ENCODE measurements at places on chromosomes 13 and 19. TPM values are rescaled to one million over a fixed set of nuclear protein-coding genes. Genes with fewer than 3 reads are reported as not detected.

- no peak for DNase-seq
Observed at GRCh38 chr19:925087-925525, 729 bp upstream of the ARID3A start.

DNA sequence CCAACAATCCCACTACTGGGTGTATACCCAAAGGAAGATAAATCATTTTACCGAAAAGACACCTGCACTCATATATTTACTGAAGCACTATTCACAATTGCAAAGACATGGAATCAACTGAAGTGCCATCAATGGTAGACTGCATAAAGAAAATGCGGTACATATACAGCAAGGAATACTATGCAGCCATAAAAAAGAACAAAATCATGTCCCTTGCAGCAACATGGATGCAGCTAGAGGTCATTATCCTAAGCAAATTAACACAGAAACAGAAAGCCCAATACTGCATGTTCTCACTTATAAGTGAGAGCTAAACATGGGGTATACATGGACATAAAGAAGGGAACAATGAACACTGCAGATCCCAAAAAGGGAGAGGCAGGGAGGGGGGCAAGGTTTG lies 2.7 kb upstream of the ZNF507 start:
- no peak for DNase-seq

DNA sequence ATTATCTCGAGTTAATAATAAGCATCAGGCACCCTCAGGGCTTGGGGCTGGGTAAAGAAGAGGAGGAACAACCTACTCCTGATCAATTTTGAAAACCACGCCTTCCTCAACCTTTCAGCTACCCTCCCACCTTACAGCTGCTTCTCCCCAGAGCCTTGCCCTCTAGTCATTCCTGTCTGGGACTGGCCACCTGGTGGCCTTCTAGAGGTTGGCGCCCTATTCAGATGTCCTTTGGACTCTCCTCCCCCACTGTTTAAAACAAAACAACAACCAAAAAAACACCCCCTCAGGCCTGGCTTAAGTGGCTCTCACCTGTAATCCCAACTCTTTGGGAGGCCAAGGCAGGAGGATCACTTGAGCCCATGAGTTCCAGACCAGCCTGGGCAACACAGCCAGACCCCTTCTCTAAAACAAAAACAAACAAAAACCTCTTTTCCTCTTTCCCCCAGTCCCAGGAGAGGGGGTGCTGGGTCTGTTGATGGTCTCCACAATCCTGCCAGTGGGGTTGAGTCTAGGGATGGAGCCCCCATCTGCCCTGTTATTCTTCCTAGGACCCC lies 62.3 kb downstream of the CCDC70 start:
- DNase-seq: no peak

DNA sequence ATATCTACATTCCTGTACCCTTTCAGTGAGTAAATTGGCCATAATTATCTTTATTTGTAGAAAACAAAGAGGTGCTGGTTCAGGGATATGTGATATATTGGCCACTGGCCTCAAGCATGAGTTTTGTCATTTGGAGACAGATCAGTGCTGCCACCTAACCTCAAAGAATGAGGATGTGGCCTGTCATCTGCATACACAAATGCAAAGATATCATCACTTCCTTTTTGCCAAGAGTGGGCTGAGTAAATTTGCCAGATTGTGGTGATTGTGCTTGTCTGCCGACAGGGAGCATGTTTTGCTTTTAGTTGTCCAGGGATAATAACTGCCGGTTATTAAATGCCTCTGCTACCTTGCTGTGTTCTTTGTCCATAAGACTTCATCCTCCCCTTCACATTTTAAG lies 44.2 kb downstream of the WASF3 start:
- no peak for DNase-seq

DNA sequence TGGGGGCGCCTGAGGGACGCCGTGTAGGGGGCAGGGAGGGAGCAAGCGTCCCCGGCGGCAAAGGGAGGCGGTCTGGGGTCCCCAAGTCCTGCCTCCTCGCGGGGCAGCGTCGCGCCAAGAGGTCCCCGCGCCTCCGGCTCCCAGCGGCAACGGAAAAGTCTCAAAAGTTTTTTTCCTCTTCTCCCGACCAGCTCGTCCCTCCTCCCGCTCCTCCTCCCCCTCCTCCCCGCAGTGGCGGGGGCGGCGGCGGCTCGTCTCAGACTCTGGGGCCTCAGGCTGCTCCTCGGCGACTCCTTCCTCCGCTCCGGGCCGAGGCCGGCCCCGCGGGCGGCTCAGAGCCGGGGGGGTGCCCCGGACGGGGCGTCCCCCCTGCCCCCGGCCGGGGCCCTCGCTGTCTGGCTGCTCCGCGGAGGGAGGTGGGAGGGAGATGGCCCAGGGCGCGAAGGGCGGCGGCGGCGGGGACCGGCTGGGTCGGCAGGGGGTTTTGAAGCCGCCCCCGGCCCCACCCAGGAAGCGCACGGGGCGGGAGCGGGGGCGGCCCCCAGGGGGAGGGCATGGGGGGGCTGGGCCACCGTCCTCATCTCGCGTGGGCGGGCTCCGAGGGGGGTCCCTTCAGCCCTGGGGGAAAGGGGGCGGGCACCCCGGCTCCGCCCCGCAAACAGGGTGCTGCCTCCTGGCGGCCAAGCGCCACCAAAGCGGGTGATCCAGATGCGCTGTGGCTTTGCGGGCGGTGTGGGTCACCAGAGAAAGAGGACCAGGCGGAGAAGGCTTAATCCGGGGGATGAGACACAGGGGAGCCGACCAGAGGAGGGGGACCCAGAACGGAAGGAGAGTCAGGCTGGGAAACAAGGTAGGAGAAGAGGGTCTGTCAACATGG lies at the start of gene TGFB1:
TSS of gene TGFB1 (minus strand) at position 457 of the 877 bp plus-strand sequence. CDS start 878 bp downstream, outside the sequence.
- DNase-seq: peak; percentile 79

DNA sequence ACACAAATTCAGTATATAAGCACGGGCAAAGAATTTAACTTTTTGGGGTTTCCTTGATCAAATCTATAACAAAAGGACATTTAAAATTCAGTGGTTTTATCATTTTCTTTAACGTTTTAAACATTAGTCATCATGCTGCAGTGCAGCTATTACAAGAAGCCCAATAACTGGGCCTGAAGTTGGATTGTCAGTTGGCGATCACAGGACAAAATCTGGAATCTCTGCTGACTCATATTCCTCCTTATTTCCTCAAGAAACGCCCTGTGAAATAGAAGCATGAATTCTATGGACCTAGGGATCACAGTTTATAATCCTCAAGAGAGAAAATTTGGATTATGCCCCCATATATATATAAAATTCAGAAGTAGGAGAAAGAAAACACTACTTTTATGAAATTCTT lies 971.6 kb upstream of the MIR17HG start:
- DNase-seq: no peak

- DNase-seq: peak; percentile 40
Observed at GRCh38 chr19:48964205-48965039, 687 bp upstream of the FTL start.

DNA sequence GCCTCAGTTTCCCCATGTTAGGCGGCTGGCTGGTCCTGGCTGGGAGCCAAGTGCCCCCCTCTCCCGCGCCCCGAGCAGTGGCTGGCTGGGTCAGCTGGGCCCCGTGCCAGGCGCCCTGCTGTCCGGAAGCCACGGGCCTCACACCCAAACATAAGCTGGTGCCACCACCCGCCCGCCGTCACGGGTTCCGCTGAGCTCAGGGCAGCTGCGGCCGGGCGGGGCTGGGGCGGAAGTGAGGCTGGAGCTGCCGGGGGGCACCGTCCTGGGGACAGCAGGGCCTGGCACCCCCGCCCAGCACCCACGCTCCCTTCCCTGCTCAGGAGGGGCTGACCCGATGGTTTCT lies 19.3 kb downstream of the HCN2 start:
- peak; percentile 33 for DNase-seq

DNA sequence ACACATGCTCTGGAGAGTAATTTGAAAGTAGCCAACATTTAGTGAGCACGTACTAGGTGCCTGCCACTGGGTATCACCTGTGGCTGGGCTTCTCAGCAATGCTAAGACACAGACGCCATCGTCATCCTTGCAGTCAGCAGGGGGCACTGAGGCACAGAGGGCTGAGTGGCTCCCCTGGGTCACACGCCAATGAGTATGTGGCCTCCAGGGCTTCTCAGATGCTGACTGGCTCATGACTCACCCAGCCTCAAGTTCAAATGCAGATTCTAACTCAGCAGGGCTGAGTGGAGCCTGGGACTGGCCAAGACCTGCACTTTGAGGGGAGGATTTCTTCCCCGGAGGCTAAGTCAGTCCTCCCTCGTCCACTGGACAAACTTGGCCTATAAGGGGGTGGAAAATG lies 115.1 kb upstream of the CACNA1A start:
- no peak for DNase-seq

DNA sequence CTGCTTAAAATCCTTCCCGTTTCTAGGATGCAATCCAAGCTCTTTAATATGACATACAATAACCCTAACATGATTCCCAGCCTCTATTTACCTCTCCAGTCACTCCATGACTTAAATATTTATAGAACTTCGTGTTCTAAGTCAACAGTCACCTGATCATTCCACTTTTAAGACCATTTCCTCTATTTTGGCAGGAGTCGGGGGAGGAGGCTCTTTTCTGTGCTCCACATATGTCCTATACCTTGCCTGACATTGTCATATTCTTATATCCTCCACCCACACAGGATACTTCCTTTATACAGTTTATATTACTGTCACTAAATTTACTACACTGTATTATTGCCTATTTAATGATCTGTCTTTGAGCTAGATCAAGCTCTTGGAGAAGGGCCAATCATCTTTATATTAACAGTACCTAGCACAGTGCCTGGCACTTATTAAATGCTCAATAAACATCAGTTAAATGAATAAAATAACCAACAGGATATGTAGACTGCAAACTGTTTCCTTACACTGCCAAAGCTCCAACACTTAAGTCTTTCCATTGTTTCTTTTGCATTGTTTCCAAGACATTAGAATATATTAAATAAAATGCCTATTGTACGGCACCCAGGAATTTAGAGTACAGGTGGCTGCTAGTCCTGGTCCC lies 2.7 kb downstream of the ARGLU1 start:
- no peak for DNase-seq

DNA sequence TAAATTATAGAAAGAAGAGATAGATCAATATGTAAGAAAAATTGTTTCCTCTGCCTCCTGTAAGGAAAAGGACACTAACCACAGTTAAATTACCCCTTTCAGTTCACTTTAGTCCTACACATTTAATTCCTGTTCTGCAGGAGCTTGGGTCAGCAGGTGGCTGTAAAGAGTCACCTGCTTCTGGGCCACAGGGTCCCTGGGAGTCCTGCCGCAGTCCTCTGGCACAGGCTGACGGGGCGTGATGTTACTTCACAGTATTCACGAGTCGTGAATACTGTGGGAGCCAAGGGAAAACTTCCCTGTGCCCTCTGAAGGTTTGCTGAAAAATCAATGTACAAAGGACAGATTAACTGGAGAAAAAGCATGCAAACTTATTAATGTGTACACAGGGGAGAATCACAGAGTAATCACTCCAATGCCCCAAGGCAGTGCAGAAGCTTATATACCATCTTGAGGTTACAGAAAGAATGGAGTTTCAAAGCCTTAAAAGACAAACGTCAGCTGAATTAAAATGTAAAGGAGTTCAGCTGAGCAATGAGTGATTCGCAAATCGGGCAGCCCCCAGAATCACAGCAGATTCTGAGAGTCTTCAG lies 125.8 kb upstream of the TMTC4 start:
- no peak for DNase-seq

- DNase-seq: no peak
Observed at GRCh38 chr13:101552786-101553185, 100.3 kb downstream of the ITGBL1 start.

GRCh38 chr19:16249826-16250404 lies 52.2 kb downstream of the AP1M1 start:
- peak; percentile 19 for DNase-seq

- DNase-seq: no peak
Observed at GRCh38 chr19:46283771-46284170, 13.1 kb upstream of the HIF3A start.

GRCh38 chr13:104854007-104854406 lies 1681.5 kb downstream of the EFNB2 start:
- no peak for DNase-seq

Gene ZNF112
- total RNA-seq: 12.0 TPM

Gene CYP2A7
- total RNA-seq: not detected

Gene EFNB2
- total RNA-seq: 33.1 TPM

Gene DNASE2
- 9.1 TPM for total RNA-seq

Gene ARHGAP35
- 60.1 TPM for total RNA-seq
